Activated T-cell treated with anti-CD3 and anti-CD28 coated beads, Interleukin-2, amount 50 U/mL, for 24 hours (primary cell): ENCODE measurements at places on chromosomes 3 and 15.

DNA sequence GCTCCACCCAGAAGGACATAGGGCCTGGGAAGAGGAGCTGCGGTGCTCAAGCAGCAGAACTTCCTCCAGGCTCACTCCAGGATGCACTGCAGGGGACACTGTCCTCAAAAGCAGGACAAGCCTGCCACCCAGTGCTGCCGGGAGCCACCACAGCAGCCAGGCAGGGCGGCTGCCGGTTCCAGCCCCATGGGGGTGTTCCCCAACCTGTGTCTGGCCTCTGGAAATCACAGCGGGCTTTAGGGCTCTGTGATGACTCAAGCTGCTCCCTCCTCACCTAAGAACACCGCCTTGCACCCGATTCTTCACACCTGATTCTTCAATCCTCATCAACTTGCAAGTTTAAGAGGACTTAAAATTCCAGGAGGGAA lies 71.9 kb upstream of the SLC6A11 start:
- peak; percentile 34 for DNase-seq

- DNase-seq, result no peak
These were observed 69.0 kb downstream of the MGLL start for GRCh38 chr3:127753338-127753737.

- no peak for DNase-seq
These were observed 121.1 kb downstream of the CLSTN2 start for GRCh38 chr3:140056047-140056446.

GRCh38 chr3:190073264-190074008 lies 47.3 kb downstream of the P3H2 start:
- no peak for DNase-seq

DNA sequence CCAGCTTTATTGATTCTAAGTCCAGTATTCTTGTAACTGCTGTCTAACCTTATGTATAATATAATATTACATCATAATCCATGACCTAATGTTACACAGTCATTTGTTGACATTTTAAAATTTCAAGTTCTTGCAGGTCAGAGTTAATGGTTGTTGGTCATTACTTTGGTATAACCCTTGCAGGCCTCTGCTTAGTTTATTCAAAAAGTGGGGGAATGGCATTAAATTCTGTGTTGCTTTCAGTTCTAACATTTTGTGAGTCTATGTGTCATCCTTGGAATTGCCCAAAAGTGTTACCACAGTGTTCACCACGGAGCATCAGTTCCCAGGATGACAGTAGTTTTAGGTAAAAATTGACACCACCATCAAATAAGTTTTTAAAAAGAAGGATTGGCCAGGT lies 174.8 kb upstream of the BCL6 start:
- DNase-seq, result no peak

DNA sequence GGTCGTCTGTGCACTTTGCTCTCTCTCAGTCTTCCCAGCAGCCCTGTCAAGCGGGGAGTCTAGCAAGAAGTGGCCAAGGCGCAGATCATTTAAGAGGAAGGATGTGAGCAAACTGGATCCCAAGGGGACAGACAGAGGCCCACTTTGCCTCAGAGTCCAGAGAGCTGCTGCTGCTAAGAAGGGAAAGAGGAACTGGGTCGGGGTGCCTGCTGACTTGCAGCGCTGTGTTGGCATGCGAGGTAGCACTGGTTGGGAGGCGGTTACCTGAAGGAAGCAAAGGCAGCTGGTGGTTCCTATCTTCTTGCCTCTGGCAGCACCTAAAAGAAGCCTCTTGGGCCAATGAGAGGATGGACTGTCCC lies 28.1 kb downstream of the SMAD3 start:
- peak; percentile 32 for DNase-seq

DNA sequence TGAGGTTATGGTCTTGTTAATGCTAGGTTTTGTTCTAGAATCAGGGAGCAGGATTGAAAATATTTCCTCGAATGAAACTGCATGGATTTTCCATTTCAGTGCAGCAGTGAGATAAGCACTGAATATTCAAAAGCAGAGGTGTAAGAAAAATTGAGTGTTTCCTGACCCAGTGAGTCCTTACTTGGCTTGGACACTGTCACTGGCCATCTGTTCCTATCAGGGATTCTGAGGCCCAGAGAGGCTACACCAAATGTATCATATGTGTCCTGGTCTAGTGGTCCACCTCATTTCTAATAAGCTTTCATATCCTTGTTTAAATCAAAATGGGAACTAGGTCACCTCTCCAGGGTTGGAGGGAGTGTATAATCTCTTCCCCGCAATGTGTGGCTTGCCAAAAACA lies 61.1 kb upstream of the RAD18 start:
- DNase-seq, result no peak

- DNase-seq, result peak; percentile 35
These were observed 48.1 kb downstream of the APBA2 start for GRCh38 chr15:28933710-28934445.

GRCh38 chr3:58266577-58266976 lies 29.0 kb downstream of the ABHD6 start:
- no peak for DNase-seq

- no peak for DNase-seq
These were observed 187.1 kb downstream of the ATP10A start for GRCh38 chr15:25676070-25676469.

- DNase-seq, result no peak
These were observed 2.0 kb downstream of the MYEF2 start for GRCh38 chr15:48176112-48176511.
